ENCODE measurements at places on chromosomes 1 and 21.

- DNase-seq = peak; percentile 15
Measured at GRCh38 chr1:246492611-246493245, 14.4 kb downstream of the SMYD3 start.

DNA sequence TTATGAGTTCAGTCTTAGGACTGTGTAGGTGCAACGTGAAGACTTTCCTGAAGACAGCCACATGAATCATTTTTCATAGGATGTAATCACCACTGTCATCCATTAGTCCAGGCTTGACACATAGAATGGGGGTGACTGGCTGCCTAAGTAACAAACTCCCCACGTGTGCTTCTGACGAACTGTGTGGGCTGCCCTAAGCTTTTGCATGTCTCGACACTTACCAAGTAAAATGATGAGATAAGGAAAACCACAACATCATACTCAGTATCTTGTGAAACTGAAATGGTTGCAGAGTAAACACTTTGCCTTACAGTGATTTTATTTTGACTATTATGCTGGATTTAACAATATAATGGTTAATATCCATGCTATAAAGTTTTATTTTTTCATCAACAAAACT lies 19.5 kb downstream of the ERG start:
- no peak for DNase-seq

- no peak for DNase-seq
Measured at GRCh38 chr1:192491804-192492554, 83.6 kb upstream of the RGS1 start.

GRCh38 chr1:231134624-231135023 lies 27.2 kb upstream of the TRIM67 start:
- DNase-seq = no peak

DNA sequence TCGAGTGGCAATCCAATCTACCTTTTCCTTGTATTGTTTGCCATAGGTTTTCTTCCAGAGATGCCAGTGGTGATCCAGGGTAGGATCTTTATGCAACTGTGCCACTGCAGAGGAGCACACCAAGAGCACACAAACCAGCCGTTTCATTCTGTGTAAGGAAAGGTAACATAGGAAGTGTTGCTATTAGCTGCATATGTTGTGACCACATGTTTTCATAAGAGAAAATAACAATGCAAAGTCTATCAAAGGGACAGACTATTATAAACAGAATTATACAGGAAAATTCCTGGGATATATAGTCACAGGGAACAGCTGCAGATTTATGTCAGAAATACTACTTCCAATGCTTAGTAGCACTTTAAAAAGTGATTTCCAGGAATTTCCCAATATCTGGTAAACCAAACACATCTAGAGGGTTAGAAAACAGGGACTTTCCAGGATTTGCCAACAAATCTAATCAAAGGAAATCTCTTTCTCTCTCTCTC lies 919 bp downstream of the CTSS start:
- DNase-seq = peak; percentile 33

DNA sequence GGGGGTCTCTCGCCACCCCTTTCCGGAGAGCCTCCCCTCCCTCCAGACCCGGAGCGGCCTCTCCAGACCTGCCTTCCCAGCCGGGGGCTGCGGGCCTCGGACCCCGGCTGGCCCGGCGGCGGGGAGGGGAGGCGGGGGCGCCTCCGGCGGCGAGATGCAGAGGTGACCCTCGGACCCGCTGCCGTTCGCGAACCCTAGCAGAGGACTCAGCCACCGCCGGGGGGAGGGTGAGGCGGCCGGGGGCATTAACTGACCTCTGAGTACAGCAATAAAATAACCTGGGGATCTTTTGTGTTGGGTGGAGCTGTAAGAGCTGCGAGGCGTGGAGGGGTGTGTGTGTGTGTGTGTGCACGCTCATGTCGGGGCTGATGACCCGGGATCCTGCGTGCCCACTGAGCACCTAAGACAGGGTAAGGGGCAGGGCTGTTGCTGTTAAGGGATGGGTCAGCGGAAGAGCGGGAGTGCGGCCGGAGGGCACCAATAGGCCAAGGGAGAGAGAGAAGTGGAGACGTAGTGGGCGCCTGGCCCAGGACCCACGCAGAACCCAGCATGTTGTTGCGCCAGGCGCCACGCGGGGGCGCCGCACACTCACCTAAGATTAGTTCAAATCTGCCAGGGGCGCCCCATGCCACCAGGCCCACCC lies 6.3 kb downstream of the HAPLN2 start:
- peak; percentile 66 for DNase-seq

GRCh38 chr1:90236493-90236892 lies 241.6 kb downstream of the ZNF326 start:
- DNase-seq = no peak

- no peak for DNase-seq
Measured at GRCh38 chr1:183242556-183242955, 56.5 kb downstream of the LAMC2 start.

- no peak for DNase-seq
Measured at GRCh38 chr1:43285269-43285990, at the start of gene C1orf210. Gene C1orf210 (minus strand): TSS chr1:43285581. CDS start chr1:43283270, 2,311 bp downstream.

- no peak for DNase-seq
Measured at GRCh38 chr1:223466151-223466550, 72.9 kb downstream of the CCDC185 start.

GRCh38 chr21:28309596-28309995 lies 683.1 kb downstream of the LTN1 start:
- no peak for DNase-seq

- no peak for DNase-seq
Measured at GRCh38 chr1:33610864-33611455, 138.5 kb downstream of the ZSCAN20 start.

GRCh38 chr1:157798211-157798610 lies 21.3 kb upstream of the FCRL2 start:
- no peak for DNase-seq

GRCh38 chr1:168824418-168825065 lies 95.5 kb upstream of the DPT start:
- DNase-seq = no peak

GRCh38 chr1:42461196-42461595 lies 1.9 kb upstream of the CCDC30 start:
- DNase-seq = no peak

DNA sequence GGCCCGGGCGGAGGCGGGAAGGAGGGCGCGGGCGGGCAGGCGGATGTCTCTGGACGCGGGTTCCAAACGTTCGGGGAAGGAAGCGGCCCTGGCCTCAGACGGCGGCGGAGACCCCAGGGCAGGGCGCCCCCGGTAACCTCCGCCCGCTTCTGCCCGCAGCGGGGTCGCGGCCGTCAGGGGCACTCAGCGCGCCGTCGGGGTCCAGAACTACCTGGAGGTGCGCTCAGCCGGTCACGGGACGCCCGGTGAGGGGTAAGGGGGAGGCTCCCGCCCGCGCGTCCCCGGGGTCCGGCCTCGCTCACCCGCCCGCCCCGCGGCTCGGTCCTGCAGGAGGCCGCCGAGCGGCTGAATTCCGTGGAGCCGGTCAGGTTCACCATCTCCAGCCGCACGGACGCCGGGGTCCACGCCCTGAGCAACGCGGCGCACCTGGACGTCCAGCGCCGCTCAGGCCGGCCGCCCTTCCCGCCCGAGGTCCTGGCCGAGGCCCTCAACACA lies 406 bp downstream of the PUSL1 start:
- no peak for DNase-seq

GRCh38 chr1:44743211-44743610 lies 3.6 kb downstream of the KIF2C start:
- no peak for DNase-seq

GRCh38 chr1:246291127-246291526 lies 216.0 kb downstream of the SMYD3 start:
- no peak for DNase-seq

DNA sequence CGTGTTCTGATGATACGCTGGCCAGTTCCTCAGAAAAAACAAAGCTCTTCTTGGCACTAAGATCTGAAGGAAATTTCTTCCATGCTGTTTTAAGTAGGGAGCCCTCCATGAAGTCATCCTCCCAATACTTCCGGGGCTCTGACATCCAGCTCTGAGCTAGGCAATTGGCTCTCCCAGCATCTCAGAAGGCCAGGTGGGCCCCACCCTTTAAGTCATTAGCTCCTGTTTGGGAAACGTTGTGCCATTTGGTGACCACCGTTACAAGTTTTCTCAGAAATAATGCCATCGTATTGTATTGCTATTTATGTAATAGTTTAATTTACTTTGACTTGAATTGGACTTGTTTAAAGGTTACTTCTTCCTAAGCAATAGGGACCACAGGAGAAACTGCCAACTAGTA lies 130.3 kb upstream of the EDN2 start:
- no peak for DNase-seq

GRCh38 chr1:15994590-15995351 lies 9.3 kb upstream of the SRARP start:
- DNase-seq = peak; percentile 44

DNA sequence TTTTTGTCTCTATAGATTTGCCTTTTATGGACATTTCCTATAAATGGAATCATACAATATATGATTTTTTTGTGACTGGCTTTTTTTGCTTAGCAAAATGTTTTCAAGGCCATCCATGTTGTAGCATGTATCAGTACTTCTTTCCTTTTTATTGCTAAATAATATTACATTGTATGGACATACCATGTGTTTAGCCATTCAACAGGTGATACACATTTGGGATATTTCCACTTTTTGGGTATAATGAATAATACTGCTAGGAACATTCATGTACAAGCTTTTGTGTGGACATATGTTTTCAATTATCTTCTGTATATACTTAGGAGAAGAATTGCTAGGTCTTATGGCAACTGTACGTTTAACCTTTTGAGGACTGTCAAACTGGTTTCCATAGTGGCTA lies 47.4 kb downstream of the RIMS3 start:
- DNase-seq = no peak

DNA sequence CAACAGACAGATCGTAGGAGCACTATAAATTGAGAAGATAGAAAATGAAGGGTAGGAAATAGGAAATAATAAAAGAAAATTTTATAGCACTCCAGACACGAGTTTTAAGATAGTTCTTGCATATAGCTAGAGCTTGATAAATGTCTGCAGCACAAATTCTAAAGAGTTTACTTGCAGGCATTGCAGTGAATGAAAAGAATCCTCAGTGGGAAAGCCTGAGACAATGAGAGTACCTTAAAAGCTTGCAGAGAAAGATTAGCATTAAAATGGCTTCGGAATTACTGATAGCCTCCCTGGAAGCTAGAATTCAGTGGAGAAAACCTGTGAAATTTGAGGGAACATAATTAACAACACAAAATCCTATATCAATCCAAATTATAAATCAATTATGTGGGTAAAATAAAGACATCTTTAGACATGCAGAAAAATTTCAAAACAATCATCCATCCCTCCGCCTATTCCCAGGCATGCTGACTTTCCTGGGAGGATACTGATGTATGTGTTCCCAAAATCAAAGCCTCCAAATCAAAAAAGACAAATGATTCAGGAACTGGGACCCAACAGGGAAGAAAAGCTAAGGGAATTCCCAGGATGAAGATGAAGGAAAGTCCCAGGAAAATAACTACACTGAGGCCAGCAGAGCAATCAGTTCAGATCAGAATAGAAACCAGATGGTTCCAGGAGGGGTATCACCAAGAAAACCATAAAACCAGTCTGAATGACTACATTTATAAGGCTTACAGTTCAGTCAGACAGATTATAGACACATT lies 305.9 kb upstream of the USP25 start:
- DNase-seq = no peak

GRCh38 chr1:202462342-202463076 lies 114.0 kb downstream of the PPP1R12B start:
- no peak for DNase-seq

DNA sequence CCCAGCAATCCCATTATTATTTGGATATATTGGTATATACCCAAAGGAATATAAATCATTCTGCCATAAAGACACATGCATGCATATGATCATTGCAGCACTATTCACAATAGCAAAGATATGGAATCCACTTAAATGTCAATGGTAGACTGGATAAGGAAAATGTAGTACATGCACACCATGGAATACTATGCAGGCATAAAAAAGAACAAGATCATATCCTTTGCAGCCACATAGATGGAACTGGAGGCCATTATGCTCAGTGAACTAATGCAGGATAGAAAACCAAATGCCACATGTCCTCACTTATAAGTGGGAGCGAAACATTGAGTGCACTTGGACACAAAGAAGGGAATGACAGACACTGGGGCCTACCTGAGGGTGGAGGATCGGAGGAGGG lies 24.6 kb downstream of the KAZN start:
- DNase-seq = no peak

DNA sequence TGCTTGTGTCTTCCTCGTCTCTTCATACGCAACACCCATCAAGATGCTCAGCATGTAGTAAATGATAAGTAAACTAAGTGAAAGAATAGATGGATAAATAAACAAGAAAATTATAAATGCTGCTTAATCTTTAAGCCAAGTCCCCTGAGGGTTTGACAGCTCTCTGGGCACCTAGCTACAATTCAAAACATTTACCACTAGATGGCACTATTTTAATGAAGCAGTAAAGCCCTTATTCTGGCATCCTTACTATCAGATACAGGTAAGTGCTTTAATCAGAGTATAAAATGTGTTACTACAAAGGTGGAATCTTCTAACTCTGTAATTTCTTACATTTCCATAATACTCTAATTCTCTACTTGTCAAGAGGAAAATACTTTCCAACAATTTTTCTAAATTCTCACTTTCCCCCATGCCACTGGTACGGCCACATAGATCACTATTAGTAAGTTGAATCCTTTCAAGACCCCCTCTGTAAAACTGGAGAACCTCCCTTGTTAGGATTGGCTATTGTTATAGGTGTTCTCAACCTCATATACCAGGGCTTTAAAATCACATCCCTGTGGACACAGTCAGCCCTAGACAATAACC lies 137.8 kb downstream of the BARHL2 start:
- DNase-seq = peak; percentile 40

- no peak for DNase-seq
Measured at GRCh38 chr1:95371666-95372282, 137.8 kb downstream of the RWDD3 start.

DNA sequence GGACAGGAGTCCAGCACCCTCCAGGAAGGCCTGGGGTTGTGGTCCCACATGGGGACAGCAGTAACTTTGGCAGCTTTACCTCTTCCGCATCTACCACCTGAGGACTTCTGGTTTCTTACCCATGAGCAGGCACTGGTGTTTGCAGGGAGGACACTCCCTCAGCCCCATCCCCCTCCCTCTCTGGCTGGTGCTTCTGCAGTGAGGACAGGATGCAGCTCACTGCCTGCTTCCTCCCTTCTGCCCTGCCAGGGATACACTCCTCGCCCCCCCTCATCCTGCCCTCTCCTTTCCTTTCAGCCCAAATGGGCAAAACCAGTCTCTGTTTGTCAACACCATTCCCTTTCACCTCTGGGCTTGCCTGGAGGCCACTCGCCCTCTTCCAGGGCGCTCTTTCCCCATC lies 62.4 kb downstream of the KIRREL1 start:
- no peak for DNase-seq
